Activated naive CD8-positive, alpha-beta T cell treated with anti-CD3 and anti-CD28 coated beads, Interleukin-2, amount 10 ng/mL, durations not matched to agents 7 days and 5 days (primary cell): ENCODE measurements at places on chromosomes 13 and 19.
A peak's percentile ranks its signal among the peaks of the same experiment; 100 is the strongest.

- no peak for DNase-seq
These were observed 10.8 kb upstream of the ZNF724 start for GRCh38 chr19:23260956-23261355.

DNA sequence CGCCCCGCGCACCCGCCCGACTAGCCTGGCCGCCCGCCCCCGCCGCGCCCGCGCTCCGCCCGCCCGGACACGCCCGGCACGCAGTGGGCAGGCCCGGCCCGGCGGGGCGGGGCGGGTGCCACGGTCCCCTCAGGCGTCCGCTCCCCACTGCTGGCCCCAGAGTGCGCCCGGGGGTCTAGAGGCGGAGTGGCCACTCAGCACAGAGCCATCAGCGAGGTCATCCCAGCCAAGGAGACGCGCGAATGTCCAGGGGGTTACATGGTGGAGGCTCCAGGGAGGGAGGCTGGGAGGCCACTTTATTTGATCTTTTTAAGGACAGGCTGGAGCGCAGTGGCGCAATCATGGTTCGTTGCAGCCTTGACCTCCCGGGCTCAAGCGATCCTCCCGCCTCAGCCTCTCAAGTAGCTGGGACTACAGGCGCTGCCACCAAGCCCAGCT, 236 bp upstream of the TINCR start:
- no peak for DNase-seq

DNA sequence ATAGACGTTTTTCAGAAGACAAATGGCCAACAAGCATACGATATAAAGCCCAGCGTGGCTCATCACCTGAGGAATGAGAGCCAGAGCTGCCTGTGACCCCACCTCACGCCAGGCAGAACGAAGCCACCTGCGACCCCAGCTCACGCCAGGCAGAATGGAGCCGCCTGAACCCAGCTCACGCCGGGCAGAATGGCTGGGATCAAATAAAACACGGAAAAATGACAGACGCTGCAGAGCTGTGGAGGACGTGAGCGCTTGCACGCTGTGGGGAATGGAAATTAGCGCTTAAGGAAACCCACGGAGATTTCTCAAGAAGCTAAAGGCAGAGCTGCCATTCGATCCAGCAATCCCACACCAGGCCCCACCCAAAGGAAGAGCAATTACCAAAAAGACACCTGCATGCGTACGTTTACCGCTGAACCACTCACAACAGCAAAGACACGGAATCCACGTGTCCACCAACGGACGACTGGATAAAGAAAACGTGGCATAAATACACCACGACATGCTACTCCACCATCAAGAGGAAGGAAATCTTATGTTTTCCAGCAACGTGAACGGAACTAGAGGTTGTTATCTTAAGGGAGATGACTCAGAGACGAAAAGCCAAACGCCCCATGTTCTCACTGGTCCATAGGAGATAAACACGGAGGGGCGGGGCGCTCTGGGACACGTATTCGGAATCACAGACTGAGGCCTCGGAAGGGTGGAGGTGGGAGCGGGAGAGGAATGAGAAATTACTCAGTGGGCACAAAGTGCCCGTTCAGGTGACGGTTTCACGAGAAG, 30.7 kb upstream of the C13orf46 start:
- peak; percentile 10 for DNase-seq

GRCh38 chr19:13621413-13621812, 115.1 kb upstream of the CACNA1A start:
- no peak for DNase-seq
